ENCODE measurements at places on chromosomes 7 and 10.

- DNase-seq = no peak
Observed at GRCh38 chr10:113939212-113939860, 84.9 kb downstream of the NHLRC2 start.

DNA sequence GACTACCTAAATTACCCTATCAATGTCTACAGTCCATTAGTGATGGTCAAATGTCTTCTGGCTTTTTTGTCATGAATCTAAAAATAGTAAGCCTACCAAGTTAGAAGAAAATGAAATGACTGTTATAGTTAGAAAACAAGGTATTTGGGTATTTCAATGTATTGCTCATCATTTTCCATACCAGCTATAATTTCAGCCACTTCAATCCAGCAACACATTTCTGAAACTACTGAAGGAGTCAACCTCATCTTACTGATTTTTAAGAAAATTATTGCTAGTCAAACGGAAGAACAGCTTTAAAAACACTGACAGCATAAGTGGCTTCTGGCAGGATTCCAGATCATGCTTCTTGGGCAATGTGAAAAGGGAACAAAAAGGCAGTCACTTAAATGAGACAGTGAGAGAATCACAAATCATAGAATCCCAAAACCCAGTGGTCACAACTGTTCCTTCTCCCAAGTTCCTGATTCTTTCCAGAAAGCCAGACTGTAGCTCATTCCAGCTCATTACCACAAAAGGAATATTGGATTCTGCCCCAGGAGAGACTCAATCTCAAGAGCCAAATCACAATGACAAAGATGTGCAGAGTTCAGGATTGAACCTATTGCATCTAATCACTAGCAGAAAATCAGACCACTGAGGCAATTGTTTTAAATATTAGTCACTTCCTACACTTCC is 61.2 kb upstream of the LRRN3 start:
- peak; percentile 13 for DNase-seq

DNA sequence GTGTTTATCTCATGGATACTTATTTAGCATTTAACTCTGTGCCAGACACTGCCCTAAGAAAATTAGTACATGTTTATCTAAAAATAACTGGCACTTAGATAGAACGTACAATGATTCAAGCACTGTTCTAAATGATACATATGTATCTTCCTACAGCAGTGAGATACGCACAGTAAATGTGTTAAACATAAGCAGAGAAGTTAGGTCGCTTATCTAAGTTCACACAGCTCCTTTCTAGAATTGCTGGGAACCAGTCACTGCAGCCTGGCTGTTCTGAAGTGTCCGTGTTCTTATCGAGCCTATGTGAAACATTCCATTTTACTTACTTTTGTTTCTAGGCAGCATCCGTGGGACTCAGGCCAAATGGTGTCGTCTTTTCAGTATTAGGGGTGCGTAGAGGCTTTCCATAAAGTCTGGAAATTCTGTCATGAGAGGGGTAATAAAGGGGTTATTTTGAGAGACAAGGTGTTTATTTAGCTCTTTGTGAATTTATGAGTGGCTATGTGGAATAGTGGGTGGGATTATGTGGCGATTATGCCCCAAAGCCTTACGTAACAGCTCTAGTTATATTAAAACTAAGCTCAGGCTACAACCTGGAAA is 186.9 kb downstream of the SND1 start:
- no peak for DNase-seq

- DNase-seq = no peak
Observed at GRCh38 chr7:132368246-132368900, 207.9 kb downstream of the PLXNA4 start.

DNA sequence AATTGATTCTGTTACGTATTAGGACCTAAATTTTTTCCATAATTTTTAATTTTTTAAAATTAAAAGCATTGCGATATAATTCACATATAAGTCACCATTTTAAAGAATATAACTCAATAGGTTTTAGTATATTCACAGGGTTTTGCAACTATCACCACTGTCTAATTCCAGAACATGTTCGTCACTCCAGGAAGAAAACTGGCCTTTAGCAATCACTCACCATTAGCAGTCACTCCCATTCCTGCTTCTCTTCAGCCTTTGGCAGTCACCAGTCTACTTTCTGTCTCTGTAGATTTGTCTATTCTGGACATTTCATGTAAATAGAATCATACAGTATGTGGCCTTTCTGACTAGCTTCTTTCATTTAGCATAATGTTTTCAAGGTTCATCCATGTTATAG is 176.5 kb downstream of the EXOC4 start:
- DNase-seq = no peak

DNA sequence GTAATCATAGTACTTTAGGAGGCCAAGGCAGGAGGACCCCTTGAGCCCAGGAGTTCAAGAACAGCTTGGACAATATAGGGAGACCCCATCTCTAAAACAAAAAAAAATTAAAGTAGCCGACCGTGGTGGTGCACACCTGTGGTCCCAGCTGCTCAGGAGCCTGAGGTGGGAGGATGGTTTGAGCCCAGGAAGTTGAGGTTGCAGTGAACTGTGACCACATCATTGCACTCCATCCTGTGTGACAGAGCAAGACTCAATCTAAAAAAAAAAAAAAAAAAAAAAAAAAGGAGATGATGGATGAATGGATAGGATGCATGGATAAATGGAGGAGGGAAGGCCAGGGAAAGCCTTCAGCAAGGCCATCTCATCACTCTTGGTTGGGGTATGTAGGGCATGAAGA is 33.4 kb upstream of the BMPR1A start:
- DNase-seq = no peak

- no peak for DNase-seq
Observed at GRCh38 chr7:139582671-139583155, 59.2 kb downstream of the CLEC2L start.

GRCh38 chr7:95391761-95392160 is 4.4 kb downstream of the PON3 start:
- no peak for DNase-seq

DNA sequence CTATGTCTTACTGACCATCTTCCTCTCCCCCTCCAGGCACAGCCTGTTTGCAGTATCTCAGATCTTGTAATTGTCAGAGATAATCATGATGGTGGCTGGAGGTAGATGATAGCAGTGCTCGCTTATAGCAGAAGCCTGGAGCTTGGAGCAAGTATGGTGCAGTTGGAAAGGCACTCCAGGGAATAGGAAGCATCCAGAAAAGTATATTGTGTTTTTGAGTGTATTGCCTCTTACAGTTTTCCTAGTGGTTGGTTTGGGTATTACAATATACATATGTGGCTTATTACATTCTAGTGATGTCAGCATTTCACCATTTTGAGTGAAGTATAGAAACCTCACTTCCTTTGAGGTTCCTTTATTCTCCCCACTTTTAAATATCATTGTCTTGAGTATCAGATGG is 101.5 kb downstream of the STK31 start:
- no peak for DNase-seq

- DNase-seq = no peak
Observed at GRCh38 chr7:106895246-106895864, 30.3 kb downstream of the PIK3CG start.

- DNase-seq = no peak
Observed at GRCh38 chr7:17041324-17041723, 159.5 kb upstream of the AGR3 start.

DNA sequence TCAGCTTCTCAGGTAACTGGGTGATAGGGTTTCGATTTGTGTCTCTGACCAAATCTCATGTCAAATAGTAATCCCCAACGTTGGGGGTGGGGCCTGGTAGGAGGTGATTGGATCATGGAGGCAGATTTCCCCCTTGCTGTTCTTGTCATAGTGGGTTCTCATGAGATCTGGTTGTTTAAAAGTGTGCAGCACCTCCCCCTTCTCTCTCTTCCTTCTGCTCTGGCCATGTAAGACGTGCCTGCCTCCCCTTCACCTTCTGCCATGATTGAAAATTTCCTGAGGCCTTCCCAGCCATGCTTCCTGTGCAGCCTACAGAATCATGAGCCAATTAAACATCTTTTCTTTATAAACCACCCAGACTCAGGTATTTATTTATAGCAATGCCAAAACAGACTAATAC is 21.9 kb upstream of the SMURF1 start:
- no peak for DNase-seq

GRCh38 chr10:28179006-28179742 is 123.7 kb downstream of the MPP7 start:
- DNase-seq = peak; percentile 49

DNA sequence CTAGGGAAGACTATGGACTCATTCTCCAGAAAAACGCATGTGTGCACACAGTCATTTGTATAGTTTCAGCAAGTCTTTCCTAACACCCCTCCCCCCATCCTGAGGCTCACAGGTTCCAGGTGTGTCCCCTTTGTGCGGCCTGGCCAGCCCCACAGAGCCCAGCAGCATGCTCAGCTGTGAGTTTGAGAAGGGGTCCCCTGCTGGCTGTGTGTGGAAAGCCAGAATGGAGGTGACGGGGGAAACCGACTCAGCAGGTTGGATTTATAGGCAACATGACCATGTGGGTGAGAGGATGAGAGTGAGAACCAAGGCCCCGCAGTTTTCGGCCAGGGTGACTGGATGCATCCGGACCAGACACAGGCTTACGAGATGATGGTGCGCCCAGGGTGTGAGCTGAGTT is 9.9 kb downstream of the PTPRE start:
- DNase-seq = no peak

DNA sequence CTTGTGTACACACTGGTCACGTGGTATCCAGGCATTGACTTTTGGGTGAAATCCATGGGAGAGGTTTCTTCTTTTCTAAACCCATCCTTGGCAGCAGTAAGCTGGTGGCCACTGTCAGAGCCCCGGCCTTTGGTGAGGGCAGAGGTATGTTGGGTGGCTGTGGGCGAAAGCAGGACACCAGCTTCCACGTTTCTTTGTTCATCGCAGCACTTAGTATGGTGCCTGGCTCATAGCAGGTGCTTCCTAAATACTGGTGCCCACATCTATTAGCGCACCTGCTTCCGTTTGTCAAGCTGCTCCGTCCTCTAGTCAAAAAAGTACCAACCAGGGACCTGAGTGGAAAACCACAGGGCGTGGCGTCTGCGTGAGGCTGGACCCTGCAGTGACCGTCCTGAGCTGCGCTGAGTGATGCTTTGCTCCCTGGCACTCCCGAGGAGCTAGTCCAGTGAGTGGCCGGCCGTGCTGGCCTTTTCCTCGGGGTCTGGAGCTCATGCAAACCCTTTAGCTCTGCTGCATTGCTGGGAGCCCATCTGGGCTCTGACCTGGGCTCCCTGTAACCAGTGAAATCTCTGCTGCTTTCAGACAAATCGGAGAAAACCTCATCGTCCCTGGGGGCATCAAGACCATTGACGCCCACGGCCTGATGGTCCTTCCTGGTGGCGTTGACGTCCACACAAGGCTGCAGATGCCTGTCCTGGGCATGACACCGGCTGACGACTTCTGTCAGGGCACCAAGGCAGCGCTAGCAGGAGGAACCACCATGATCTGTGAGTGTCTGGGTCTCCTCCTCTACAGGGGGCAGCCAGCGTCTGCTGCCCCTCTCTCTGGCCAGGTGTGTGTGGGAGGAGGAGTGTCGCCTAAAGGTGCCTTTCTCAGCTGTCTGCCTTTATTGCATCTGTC is 5.6 kb downstream of the DPYSL4 start:
- no peak for DNase-seq

DNA sequence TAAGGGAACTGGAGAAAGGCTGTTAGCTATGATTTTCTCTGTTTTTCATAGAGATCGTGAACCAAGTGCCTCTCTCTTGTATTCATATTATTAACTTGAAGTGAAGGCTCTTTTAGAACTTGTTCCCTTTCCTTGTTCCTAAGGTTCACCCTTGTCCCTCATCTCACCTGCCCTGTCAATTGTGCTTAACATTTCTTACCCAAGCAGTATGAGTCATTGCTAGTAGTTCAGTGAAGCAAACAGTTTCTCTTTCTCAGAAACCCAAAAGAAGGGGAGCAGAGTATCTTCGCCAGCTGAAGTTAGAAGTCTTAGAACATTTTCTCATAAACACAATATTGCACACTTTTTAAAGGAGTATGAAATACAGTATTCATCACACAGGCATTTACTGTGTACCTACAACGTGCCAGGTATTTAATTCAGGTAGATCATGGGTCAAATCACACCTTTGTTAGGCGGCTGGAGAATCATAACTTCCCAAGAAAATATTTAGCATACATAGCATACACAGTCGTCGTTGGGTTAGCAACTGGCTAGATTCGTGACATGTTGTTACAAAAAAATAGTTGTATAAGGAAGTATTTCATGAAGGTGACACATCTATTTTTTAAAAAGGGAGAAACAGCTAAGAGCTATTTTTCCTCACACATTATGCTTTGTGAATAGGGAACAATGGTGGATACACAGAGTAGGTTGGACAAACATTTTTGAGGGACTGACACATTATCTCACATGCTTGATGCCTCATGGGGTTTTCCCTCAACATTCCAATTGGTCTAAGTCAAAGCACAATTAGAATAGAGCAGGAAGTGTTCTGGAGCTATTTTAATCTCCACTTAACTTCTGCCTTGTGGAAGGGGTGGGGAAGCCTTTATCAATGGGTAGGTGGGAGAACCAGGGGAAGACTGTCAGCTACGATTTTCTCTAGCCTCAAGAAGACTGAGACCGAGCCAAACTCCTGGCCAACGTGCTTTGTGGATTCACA is 13.2 kb downstream of the HDAC9 start:
- no peak for DNase-seq

GRCh38 chr7:137656850-137657232 is 189.9 kb downstream of the DGKI start:
- no peak for DNase-seq

DNA sequence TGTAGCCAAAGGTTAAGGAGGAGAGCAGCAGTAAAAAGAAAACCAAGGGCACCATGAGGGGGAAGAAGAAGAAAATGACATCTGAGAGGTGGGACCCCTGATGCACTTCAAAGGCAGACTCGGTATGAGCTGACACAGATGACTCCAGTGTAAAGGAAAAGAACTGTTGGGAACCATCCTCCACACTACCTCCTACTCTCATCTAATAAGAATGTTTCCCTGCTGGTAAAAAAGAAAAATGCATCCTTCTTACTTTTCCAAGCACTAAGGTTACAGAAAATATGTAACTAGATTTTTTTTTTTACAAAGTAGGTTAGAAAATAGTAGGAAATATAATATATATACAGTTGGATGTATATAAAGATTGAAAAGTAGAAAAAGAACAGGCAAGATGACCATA is 16.9 kb downstream of the TAS2R41 start:
- DNase-seq = no peak

DNA sequence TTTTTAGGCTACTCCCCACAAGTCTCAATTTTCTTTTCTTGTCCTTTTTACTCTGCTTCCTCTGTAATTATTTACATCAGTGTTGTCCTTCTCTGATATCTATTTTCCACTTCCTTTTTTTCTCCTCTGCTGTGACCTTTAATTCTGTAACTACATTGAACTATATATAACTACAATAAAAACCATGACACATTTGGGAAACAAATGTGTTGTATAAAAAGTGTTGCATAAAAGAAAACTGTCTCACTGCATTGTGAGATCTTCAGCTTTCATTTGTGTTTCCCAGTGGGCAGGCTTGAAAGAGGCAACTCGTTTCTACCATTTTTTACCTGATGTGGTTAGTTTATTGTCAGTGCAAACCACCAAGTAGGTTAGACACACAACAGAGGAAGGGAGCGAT is 483.9 kb upstream of the NRP1 start:
- DNase-seq = no peak
